Stomach (tissue), 19 donors: ENCODE measurements at places on chromosomes 1 and 21.

- DNase-seq: no peak
These were observed 68.9 kb downstream of the LRRN2 start for GRCh38 chr1:204616641-204617040.

- DNase-seq: no peak
These were observed at the start of gene MEF2D for GRCh38 chr1:156500543-156500792. MEF2D (minus strand) TSS chr1:156500775; CDS start chr1:156483292, 17,483 bp downstream.

- DNase-seq: peak; percentile 93
These were observed 8.7 kb upstream of the SNAPIN start for GRCh38 chr1:153649863-153650235.

DNA sequence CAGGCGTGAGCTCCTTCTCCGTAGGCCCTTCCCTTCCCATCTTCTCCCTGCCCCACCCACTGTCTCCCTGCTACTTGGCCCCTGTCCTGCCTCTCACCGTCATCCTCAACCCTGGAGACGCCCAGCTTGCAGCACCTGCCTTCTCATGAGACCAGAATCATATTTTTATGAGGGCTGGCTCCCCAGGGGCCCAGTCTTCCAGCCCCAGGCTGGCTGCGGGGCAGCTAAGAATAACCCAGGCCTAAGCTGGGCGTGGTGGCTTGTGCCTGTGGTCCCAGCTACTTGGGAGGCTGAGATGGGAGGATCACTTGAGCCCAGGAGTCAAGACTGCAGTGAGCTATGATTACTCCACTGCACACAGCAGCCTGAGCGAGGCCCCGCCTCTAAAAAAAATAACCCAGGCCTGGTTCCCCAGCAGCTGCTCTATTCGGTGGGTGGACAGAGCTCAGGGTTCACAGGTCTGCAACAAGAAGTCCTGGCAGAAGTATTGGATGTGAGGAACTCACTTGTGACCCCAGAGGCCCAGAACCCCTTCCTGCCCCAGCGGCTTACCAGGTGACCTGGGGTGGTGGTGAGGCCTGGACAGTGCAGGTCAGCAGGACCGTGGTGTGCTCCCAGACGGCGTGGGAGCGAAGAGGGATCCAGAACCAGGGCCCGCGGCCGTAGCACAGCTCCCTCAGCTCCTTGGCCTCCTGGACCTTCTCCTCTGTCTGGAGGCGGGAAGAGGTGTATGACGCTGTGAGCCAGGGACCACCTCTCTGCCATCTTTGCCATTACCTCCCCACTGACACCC lies 6.4 kb downstream of the MYOM3 start:
- DNase-seq: no peak

- DNase-seq: no peak
These were observed 31.3 kb downstream of the NVL start for GRCh38 chr1:224298346-224299330.

DNA sequence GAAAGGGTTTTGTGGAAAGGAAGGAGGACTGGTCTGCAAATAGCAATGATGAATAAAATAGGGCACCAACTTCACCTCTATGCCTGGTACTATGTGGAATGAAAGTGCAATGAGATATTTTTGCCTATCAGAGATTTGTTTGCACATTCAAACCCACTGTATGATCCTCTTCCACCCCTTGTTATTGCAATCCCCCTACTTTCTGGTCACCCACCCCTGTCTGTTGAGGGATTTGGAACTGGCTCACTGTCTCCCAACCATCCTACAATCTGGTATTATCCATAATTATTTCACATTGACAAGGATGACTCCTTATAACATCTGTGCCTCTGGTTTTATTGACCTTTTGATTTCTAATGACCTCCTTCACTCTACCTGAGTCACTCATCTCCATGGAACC lies 42.4 kb downstream of the CD55 start:
- DNase-seq: no peak

GRCh38 chr1:69920426-69920825 lies 285.0 kb downstream of the LRRC40 start:
- peak; percentile 9 for DNase-seq

DNA sequence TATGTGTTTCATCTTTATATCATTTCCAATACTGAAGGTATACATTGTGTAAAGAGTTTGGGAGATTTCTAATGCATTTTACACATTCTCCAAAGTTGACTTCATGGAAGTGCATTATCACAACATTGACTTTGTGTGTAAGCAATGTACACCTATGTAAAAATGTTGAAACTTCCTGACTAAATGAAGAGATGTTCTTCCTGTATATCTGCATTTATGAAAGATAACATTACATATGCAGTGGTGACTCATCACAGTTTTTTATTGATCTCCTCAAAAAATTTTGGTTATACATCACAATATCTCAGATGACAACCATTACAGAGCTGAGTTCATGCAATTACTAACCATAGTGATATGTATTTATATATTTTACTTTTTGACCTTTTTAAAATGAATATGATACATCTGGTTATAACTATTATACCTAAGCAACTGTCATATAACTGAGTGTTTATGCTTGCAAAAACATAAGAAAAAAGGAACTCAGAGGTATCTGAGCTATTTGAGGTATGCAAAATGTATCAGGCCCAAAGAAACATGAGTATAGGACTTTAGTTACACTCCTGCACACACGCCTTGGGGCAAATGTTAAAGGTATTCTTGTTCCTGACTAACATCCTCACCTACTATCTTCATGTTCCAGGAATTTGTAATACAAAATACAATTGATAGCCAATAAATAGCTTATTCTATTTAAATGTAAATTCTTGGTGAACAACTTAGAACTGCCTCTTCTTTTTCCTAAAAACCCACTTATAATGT lies 88.2 kb upstream of the OLFM3 start:
- DNase-seq: no peak

- DNase-seq: no peak
These were observed 42.9 kb upstream of the CD53 start for GRCh38 chr1:110829955-110830553.

DNA sequence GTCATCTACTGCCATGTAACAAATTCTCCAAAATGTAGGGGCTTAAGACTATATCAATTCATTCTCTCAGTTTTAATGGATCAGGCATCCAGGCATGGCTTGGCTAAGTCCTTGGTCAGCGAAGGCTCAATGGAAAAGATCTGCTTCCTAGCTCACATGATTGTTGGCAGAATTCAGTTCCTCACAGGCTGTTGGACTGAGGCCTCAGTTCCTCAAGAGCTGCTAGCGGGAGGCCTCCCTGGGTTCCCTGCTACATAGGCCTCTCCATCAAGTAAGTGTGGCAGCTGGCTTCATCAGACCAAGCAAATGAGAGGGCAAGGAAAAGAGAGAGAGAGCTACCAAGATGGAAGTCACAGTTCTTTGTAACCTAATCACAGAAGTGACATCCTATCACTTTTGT lies 19.6 kb upstream of the EYA3 start:
- DNase-seq: no peak

GRCh38 chr1:193311226-193311948 lies 125.0 kb upstream of the B3GALT2 start:
- DNase-seq: no peak

DNA sequence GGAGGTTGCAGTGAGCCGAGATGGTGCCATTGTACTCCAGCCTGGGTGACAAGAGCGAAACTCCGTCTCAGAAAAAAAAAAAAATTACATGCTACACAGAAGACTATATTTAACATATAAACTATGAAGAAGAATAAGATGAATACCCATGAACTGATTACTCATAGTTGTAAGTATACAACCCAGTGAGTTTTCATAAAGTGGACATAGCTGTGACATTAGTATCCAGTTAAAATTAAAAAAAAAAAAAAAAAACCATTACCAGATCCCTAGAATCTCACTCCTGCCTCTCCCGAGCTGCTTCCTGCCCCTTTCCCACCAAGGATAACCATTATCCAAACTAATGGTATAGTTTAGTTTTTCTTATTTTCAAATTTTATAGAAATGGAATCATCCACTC lies 37.4 kb downstream of the UBE4B start:
- no peak for DNase-seq

DNA sequence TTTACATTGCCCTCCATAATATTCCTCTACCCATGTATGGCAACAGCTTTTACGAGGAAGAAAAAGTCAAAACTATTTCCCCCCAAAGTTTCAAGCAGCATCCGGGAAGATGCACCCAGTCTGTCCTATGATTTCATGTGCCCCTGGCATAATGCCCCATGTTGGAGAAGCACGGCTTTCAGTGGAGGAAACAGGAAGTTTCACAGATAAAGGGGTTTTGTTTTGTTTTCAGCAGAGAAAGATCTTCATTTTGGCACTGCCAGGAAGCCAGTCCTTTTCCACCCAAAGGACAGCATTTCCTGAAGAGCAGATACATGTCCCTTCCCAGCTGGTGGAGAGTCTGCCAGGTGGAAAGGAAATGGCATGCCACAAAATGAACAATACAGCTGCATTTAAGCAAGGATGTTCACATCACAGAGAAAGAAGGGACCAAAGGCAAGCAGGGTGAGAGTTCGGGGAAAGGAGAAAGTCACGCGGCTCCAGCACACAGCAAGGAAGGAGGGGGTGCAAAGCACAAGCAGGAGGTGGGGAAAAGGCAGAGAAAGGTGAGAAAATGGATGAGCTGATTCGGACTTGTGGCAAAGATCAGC lies 95.3 kb upstream of the HIVEP3 start:
- peak; percentile 12 for DNase-seq

GRCh38 chr21:39012326-39013230 lies 170.7 kb downstream of the PSMG1 start:
- DNase-seq: no peak

DNA sequence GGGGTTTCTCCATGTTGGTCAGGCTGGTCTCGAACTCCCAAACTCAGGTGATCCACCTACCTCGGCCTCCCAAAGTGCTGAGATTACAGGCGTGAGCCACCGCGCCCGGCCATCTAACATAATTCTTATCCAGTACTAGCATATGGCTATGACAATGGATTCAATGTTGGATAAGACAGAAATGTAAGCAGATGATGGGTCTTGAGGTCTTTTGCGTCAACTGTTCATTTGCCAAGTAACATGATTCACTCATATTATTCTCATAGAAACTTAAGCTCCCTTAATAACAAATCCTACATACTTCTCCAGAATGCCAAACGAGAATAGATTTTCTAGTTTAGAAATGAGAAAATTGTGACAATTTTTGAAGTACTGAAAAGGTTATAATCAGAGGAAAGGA lies 170.3 kb downstream of the RGS7 start:
- DNase-seq: no peak

GRCh38 chr21:45580576-45581321 lies 38.5 kb upstream of the SLC19A1 start:
- no peak for DNase-seq

- peak; percentile 55 for DNase-seq
These were observed 156.0 kb upstream of the RAB4A start for GRCh38 chr1:229114850-229115365.

- no peak for DNase-seq
These were observed 13.3 kb downstream of the ATF6 start for GRCh38 chr1:161779393-161779792.

GRCh38 chr1:246971969-246972368 lies 35.9 kb downstream of the ZNF695 start:
- no peak for DNase-seq

GRCh38 chr1:184553845-184554244 lies 167.0 kb downstream of the C1orf21 start:
- no peak for DNase-seq

DNA sequence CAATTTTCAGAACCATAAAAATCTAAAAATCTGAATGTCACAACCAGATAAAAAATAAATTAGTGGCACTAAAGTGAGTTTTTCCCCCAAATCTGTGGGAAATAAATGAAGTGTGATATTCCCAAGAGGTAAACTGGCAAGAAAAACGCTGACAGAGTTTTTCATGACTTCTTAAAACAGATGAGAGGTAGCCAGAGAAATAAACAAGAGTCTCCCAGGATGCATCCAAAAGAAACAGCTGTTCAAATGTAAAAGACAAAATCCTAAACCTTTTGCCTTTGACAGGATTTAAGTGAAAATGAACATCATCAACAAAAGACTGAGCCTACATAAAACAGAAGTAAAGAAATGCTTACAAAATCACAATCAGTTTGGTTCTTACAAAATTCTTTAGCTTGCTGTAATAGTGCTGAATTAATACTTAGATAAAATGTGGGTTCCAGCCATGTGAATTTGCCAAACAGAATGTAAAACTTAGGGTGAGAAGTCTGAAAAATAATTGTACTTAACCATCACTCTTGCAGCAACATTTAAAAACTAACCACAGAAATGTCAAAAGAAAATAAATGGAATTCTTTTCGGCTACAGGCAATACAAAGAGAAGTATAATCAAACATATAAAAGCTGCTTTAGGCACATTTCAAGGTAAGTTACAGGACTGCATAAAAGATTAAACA lies 133.6 kb downstream of the EIF4G3 start:
- DNase-seq: no peak

- DNase-seq: no peak
These were observed at the start of gene IFI16 for GRCh38 chr1:159009704-159010361. IFI16 (plus strand) TSS chr1:159009907; CDS start chr1:159014681, 4,774 bp downstream.

GRCh38 chr21:25571726-25572121 lies 35.6 kb downstream of the MRPL39 start:
- DNase-seq: no peak

GRCh38 chr1:165355139-165355976 lies 1.2 kb downstream of the LMX1A start:
- peak; percentile 16 for DNase-seq

GRCh38 chr1:7079637-7080036 lies 294.4 kb downstream of the CAMTA1 start:
- no peak for DNase-seq

DNA sequence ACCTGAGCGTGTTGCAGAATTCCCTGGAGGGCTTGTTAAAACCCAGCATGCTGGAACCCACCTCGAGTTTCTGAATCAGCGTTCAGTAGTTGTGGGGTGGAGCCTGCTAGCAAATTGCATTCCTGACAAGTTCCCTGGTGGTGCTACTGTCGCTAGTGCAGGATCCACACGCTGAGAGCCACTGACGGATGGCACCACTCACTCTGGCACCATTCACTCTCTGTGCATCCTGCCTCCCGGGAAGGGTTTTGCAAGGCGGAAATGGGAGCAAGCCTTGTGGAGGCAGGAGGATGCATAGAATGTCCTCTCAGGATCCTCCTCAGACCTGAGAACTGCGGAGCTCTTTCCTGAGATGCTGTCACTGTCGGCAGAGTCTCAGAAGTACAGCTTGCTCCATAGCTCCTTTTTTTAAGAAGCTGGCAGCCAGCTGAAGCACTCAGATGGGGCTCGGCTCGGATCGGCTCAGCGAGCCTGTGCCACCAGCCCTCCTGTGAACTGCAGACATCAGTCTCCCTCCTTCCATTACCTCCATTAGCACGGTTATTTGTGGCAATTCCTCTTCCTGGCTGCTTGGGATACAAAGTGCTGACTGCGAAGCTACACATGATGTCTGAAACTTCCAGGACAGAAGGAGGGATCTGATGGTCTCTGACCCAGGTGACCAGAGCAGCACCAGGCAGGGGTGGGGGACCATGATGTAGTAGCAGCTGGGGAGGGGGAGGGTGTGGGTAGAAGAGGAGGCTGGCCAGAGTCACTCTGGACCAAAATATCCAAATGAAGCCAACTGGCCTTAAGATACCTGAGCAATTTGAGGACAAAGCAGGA lies 89.6 kb downstream of the C1orf94 start:
- DNase-seq: no peak

- peak; percentile 56 for DNase-seq
These were observed 788 bp upstream of the EDEM3 start for GRCh38 chr1:184755226-184756065.
